ENCODE measurements at places on chromosomes 1 and 21.
A peak's percentile ranks its signal among the peaks of the same experiment; 100 is the strongest.

DNA sequence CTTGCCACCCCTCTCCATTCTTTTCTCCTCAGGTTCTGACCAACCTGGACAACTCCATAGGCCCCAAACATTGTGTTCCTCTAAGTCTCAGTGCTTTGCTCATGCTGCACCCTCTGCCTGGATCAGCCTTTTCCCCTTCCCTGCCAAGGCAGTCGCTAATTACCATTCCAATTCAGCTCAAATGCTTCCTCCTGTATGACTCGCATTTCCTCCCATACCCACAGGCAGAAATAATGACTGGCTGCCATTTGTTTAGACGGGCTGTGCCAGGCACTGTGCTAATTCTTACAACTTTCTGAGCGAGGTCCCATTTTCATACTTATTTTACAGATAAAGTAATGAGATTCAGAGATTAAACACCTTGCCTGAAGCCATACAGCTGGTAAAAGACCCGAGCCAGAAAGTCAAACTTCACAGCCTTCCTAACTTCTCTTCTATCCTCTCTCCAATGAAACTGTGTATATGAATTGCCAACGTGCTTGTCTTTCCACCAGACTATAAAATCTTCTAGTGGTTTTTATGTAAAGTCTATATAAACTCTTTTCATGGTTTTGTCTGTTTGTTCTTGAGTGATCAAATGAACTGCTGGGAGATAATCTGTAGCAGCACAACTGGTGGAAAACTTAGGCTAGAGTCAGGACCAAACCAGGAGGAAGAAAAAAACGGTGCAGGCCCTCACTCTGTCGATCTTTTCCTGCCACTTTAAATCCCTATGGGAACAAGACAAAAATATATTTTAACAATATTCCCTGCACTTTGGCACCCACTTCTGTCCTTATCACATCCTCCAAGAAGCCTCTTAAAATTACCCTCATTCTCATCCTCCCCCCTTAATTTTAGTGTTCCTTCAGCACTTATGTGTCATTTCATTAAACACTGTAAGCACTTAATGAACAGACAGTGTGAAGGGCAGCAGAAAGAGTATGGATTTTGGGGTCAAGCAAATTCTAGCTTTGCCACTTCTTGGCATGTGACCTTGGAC lies 33.7 kb downstream of the RAB3B start:
- DNase-seq = no peak

GRCh38 chr1:204443260-204443619 lies 31.6 kb upstream of the PPP1R15B start:
- DNase-seq = no peak

- no peak for DNase-seq
Measured at GRCh38 chr1:41559331-41559730, 74.8 kb upstream of the EDN2 start.

GRCh38 chr21:26170471-26171257 lies at the start of gene APP:
Gene APP, minus strand, starts transcription at chr21:26170770. Its CDS starts 150 bp downstream, at chr21:26170620.
- DNase-seq = peak; percentile 30

DNA sequence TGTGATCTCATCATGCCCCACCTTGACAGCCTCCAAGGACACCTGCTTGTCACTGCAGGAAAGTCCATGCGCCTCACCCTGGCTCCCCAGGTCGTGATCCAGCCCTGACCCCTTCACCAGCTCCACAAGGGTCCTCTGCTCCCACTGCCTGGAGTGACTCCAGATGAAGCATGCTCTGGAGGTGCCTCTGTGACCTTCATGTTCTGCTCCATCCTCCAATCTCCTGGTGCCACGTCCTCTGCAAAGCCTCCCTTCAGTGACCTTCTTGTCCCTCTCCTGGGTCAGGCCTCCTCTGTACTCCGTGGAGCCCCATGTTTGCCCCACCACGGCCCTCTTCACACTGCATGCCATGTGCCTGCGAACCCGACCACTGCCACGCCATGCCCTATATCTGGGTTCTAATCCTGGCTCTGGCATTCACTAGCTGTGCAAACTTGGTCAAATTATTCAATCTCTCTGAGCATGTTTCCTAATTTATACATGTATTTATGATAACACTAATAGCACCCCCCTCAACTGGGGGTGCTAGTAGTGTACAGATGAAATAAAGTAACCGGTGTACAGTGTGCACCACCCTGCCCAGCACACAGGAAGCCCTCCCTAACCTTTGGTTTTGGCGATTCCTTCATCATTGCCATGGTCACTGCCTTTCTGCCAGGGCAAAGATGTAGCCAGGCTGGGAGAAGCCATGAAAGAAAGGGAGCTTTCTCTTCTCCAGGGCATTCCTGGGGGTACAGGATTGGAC lies 77.4 kb downstream of the STUM start:
- no peak for DNase-seq

DNA sequence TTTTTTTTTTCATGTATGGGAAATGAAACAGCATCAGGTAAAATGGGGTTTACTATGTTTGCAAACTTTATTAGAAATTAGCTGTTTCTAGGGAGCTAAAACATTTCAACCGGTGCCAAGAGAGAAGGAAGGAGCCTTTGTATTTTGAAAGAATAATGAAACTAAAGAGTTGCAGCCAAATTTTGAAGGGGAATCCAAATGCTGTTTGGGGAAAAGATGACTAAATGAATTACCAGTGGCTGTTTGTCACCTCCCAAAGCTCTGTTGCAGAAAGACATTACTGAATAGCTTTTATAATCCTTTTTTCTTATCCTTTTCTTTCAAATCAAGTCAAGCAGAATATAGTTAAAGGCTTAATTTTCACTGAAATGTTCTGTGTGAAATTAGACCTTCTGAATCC lies 591.3 kb upstream of the ADGRL2 start:
- DNase-seq = no peak

- DNase-seq = no peak
Measured at GRCh38 chr1:115330480-115331013, 7.5 kb downstream of the NGF start.

GRCh38 chr1:20370698-20371097 lies 80.0 kb downstream of the VWA5B1 start:
- no peak for DNase-seq

DNA sequence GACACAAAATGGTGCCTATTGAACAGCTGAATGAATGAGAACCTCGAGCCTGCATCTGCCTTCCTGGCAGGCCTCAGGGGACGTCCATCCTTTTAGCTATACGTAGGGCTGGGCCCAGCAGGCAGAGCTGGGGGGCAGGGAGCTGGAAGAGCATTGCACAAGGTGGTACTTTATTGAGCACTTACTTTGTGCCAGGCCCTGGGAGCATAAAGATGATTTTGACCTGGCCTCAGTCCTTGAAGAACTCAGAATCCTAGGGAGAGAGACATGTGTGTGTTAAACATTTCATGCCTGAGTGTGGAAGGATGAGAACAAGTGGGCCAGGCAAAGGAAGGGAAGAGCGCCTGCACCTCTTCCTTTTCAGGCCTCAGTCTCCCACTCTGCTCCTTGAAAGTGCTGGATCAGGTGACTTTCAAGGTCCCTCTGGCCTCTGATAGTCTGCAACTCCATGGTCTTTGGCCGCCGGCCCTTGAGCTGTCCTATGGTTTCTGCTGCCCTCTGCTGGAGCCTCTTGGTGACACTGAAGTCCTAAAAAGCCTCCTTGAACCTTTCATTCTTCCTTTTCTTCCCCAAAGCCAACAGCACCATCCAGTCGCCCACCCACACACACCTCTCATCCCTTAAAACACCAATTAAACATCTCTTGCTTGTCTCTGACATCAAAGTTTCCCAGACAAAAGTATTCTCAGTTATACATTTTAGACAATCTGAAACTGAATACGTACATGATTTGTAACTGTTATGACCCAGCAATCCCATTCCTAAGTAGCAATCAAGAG lies 3.5 kb upstream of the PEAR1 start:
- peak; percentile 66 for DNase-seq

GRCh38 chr1:179953974-179954492 lies 577 bp upstream of the CEP350 start:
- peak; percentile 69 for DNase-seq

DNA sequence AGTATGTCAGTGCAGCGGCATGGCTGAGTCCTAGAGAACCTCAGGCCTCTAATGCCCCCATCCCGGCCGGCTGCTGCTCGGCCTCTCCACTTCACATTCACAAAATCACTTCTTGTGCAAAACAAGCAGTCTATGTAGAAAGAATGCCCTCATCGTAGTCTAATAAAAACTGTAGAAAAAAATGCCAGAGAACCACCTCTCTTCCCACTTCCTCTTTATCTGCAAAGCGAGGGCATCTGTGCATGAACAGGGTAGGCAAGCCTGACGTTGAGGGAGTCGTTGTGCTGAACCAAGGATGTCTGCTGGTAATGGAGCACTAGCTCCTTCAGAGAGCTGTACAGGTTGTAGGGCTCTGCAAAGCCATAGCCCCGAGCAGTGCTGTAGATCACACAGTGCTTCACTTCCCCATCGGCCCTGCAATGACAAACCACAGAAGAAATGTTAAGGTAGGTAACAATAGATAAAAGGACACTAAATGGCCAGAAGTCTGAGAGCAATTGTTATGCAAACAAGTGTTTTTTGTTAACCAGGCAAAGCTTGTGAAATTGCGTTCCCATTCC lies 88.9 kb downstream of the PIK3R3 start:
- DNase-seq = peak; percentile 91

DNA sequence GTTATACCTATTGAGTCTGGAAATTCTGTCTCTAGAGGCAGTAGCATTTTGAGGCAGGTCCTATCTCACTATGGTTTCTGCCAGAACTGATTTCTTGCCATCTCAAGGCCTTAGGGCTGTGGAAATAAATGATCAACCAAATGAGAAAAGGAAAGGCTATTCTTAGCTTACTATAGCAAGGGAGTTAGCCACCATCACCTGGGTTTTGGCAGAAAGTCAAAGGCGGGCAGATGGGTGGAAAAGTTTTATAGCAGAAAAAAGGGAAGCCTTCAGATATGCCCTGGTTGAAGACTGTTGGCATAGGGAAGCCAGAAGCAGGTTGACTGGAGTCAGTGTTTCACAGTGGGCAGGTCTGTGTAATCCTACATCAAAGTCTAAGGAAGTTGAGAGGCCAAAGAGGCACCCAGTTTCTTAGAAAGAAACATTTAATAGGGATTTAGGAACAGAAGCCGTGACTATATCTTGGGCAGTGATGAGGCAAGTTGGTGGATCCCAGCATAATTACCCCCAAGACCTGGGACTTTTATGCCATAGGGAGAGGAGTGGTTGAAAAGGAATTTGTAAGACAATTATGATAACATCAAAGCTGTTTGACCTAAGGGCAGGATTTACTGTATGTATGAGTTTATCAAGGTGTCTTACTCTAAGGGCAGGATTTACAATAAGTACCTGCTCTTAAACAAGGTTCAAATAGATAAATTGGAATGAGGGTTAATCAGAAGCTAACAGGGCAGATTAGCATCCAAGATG lies 29.7 kb downstream of the CTH start:
- no peak for DNase-seq

DNA sequence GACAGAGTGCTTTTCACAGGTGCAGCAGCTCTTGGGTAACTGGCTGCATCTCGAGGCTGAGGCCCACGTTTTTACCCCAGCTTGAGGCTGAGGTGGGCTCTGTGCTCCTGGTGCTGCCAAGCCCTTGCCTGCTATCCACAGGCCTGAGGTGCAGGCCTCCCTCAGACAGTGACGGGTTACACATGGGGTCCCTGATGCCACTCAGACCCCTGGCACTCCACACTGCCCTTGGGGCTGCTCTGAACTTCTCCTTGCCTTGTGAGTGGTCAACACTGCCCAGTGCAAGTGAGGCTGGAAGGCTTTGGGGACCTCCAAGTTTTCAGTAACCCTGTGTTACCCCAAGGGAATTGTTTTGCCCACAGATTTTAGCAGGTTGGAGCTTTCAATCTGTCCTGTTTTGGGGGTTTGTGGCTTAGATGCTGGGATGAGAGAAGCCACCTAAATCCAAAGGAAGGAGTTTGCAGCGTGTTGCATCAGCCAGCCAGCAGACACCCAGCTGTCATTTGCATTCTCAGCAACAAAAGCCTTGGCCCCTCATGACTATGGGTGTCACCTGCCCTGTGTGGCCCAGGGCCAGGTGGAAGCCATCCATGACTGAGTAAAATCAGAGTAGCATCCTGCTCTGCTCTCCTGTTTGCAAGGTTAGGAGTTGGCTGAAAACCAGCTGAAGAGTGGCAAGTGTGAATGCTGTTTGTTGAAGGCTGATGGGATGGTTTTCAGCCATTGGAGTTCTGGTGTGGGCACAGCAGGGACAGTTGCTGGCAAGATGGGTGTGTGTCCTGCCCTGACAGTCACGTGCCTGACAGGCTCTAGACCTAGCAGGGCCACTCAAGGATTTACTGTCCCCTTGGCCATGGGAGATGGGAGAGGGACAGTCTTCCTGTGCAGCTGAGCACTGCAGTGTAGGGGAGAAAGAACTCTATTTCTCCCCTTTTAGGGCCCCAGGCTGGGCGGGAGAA lies 3.2 kb downstream of the RNF187 start:
- DNase-seq = no peak

DNA sequence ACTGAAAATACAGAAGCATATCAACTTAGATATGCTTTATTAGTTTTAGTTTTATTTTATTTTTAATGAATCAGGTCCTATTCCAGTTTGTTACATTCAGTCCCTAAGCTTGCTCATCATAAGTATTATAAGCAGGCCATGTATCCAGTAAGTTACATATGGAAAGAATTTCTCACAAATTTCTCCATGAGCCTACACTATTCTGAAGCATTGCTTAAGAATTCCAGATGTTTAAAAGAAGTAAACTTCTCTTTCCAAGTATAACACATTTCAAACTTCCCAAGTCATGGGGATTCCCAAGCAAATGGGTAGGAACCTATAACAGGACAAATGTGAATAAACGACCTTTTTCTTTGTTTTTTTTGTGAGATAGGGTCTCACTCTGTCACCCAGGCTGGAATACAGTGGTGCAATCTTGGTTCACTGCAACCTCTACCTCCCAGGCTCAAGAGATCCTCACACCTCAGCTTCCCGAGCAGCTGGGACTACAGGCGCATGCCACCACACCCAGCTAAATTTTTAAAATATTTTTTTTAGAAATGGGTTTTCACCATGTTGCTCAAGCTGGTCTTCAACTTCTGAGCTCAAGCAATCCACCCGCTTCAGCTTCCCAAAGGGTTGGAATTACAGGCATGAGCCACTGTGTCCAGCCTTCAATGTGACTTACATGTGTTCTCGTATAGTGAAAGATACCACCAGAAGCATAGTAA lies 39.0 kb downstream of the ST7L start:
- no peak for DNase-seq

GRCh38 chr1:172897738-172898137 lies 153.0 kb downstream of the TNFSF18 start:
- DNase-seq = no peak

- no peak for DNase-seq
Measured at GRCh38 chr1:44611419-44611818, 62.9 kb downstream of the TMEM53 start.

DNA sequence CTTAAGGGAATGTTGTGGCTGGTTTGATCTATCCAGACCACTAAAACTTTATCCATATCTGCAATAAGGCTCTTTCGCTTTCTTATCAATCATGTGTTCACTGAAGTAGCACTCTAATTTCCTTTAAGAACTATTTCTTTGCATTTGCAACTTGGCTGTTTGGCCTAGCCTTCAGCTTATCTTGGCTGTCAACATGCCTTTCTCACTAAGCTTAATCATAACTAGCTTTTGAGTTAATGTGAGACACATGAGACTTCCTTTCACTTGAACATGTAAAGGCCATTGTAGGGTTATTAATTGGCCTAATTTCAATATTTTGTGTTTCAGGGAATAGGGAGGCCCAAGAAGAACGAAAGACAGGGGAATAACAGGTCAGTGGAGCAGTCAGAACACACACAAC lies 124.7 kb downstream of the TNFSF18 start:
- DNase-seq = no peak
